ENCODE measurements at places on chromosomes 7 and 10.

DNA sequence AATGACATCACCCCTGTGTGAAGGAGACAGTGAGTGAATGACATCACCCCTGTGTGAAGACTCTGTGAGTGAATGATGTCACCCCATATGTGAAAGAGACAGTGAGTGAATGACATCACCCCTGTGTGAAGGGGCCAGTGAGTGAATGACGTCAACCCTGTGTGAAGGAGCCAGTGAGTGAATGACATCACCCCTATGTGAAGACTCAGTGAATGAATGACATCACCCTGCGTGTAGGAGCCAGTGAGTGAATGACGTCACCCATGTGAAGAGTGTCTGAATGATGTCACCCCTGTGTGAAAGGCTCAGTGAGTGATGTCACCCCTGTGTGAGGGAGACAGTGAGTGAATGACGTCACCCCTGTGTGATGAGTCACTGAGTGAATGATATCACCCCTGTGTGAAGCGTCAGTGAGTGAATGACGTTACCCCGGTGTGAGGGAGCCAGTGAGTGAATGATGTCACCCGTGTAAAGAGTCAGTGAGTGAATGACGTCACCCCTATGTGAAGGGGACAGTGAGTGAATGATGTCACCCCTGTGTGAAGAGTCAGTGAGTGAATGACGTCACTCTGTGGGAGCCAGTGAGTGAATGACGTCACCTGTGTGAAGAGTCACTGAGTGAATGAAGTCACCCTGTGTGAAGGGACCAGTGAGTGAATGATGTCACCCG is 478.1 kb downstream of the PTPRN2 start:
- no peak for DNase-seq

DNA sequence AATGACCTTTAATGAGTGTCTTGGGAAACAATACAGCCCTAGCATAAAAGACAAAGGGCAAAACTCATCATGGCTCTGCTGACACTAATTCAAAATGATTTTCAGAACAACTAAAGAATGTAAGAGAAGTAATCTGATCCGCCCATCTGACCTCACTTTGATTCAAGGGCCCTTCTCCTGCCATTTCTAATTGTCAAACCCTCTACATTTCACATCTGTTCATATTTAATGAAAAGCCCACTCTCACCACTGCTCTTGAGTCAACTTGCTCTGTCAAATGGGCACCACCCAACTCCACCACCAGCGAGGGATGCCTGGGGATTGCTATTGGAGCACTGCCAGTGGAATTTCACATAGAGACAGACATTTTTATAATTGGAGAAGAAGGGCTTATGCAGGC is 639.2 kb downstream of the KCNMA1 start:
- DNase-seq, result no peak

DNA sequence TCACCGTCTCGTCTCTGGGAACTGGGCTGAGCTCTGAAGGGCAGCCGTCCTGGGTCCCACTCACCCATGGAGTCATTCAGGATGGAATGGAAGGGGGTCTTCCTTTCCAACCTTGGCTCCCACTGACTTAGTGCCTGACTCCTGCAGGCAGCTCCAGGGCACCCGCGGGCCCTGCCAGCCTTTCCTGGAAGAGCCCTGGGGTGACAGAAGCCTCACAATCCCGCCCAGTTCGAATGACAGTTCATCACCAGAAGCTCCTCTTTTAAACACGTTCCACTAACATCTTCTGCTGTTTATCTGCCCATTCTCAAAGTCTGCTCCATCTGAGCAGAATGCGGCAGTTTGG is 110.6 kb downstream of the TNS3 start:
- DNase-seq, result no peak

DNA sequence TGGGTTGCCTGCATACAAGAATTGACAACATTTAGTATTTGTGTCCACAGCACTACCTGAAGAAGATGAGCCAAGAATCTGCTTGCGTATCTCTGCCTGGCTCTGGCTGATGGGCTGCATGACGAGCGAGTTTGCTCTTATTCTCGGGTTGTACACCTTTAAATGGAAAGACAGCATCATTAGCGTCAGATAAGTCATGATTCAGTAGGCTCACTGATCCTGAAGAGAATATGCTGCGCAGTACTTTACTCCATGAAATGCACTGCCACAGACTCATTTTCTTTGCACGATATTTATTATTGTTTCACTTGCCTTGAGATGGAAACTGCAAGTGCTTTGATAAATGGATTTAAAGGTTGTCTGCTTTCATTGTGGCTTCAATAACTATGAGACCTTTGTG is 28.6 kb downstream of the DHX32 start:
- no peak for DNase-seq

DNA sequence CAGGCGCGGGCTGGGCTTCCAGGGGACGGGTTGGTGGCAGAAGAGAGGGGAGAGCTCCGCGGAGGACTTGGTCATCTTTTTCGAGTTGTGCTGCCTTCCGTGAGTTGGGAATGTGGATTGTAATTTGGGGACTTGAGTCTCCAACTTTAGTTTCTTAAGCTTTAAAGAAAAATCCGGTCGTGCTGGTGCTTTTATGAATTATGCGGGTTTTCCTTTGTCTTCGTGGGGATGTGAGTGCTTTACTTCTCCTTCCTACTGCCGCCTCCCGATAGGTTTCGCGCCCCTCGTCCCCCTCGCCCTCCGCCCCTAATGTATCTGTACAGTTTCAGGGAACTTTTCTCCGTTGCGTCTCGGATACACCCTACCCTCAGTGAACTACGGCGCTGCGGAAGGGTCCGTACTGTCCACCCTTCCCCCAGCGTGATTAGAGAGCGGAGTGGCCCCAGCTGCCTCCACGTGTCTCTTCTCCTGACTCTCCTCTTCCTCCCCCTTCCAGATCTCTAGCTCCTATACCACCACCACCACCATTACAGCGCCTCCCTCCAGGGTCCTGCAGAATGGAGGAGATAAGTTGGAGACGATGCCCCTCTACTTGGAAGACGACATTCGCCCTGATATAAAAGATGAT is 649 bp downstream of the SCD start:
- no peak for DNase-seq

GRCh38 chr7:129514683-129515082 is 12.4 kb downstream of the SMKR1 start:
- no peak for DNase-seq

DNA sequence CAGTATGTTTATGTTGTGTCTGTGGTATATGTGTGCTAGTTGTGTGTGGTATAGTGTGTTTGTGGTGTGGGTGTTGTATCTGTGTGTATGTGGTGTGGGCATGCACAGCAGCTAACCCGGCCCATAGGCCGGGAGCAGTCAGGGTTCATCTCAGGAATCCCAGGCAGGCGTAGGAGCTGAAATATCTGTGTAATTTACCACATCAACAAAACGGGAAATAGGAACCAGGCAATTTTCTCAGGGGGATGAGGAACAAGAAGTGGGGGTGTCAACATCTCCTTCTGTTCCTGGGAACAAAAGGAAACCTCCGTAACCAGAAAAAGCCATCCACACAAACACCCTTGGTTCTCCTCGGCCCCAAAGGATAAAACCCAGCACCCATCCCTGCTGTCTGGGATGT is 24.5 kb upstream of the ZNF488 start:
- no peak for DNase-seq

DNA sequence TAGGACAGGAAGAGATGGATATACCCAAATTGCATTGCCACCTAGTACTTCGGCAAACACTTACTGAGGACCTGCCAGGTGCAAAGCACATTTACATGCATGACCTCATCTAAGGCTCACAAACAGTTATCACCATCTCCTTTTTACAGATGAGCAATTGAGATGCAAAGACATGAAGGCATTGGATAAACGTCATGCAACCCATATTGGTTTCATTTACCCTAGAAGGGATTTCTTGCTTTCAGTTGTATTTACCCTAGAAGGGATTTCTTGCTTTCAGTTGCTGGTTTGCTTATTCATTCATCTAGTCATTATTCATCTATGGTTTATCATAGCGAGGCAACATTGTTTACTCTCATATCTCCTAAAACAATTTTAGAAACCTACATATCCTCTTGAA is 52.2 kb downstream of the STEAP1B start:
- no peak for DNase-seq

GRCh38 chr7:3162289-3162688 is 118.6 kb upstream of the CARD11 start:
- DNase-seq, result no peak

DNA sequence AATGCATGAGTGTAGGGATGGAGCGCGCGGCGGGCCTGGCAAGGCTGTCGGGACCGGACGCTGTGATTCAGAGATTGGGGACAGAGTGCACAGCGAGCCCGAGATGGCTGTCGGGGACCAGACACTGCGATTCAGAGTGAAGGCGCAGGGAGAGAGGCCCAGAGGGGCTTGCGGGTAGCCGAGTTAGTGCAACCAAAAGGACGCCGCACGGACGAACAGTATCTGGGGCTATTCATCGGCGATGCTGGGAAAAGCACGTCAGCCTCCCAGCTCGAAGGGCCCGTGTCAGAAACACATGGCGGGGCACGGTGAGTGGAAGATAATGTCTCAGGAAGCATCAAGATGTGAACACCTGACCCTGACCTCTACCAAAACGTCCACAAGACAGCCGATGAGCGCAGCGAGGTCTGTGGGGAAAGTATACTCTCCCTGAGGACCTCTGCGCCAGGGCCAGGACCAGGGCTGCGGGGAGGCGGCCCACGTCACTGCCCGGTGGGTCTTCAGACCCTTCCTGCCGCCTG is 215.8 kb downstream of the ZMYND11 start:
- no peak for DNase-seq

GRCh38 chr10:47418966-47419365 is 34.9 kb upstream of the ZNF488 start:
- no peak for DNase-seq

DNA sequence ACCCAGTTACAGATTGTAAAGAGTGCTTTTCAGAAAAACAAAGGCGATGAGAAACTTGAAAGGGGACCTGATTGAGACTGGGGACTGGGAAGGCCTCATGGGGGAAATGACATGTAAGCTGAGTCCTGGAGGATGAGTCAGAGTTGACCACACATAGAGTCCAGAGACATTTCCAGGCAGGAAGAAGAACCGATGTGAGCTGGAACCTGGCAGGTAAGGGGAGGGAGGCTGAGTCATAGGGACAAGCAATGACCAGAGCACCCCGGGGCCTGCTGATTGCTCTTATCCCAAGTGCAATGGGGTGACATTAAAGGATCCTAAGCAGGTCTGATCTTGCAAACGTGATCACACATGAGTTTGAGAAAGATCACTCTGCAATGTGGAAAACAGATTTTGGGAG is 11.7 kb downstream of the TLL2 start:
- no peak for DNase-seq

GRCh38 chr7:135320268-135320667 is 86.6 kb downstream of the STRA8 start:
- no peak for DNase-seq

- no peak for DNase-seq
Measured at GRCh38 chr10:124552691-124553276, 91.2 kb downstream of the LHPP start.

DNA sequence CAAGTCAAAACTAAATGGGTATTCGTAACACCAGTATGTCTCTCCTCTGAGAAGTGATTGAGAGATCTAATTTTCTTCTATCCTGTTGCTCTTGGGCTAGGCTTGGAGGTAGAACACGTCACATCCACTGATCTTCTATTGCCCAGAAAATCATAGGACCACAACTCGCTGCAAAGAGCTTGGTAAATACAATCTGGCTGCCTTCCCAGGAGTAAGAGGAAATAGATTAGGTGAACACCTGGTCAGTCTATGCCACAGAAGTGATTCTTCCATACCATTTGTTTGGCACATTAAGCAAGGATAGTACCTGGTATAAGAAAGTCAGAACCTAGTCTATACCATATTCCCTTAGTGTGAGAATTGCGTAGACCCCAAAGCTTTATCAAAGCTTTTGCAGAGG is 129.3 kb upstream of the PHYHIPL start:
- DNase-seq, result no peak
